ENCODE measurements at places on chromosomes 3 and 15.

DNA sequence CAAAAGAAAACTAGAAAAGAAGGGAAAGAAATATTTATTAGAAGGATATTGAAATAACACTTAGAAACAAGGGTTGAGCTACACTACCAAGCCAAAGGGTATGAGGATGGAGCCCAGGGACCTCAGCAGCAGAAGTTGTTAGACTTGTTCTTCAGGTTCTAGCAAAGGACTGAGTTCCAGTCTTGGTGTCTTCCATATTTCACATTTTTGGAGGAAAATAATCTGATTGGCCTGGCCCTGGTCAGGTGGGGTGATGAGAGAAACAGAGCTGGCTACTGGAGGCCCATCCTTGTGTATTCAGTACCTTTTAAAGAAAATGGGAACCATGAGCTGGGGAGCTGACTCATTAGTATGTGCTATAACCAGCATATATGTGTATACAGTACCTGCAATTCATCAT, 28.2 kb downstream of the PPP4R2 start:
- no peak for DNase-seq

GRCh38 chr15:80118956-80119355, 33.8 kb upstream of the FAH start:
- no peak for DNase-seq

- DNase-seq: no peak
These were observed 43.1 kb upstream of the ARL6 start for GRCh38 chr3:97721446-97721845.

DNA sequence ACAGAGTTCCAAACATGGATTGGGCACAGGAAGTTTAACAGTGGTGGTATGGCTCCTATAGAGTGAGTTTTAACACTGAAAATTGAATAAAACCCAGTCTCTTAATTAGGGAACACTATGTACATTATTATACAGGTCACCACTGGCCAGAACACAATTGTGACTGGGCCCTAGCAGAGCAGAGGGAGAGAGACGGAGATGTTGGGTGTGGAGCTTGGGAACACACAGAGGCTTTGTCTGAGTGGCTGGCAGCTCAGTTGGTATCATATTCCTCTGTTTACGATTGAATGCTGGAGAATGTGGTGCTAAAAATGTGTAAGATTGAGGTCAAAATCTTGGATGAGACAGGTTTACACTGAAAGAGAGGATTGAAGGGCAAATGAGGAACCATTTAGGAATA, 6.8 kb upstream of the MOBP start:
- peak; percentile 11 for DNase-seq

GRCh38 chr3:109806929-109807328, 469.6 kb upstream of the DPPA4 start:
- DNase-seq: no peak

DNA sequence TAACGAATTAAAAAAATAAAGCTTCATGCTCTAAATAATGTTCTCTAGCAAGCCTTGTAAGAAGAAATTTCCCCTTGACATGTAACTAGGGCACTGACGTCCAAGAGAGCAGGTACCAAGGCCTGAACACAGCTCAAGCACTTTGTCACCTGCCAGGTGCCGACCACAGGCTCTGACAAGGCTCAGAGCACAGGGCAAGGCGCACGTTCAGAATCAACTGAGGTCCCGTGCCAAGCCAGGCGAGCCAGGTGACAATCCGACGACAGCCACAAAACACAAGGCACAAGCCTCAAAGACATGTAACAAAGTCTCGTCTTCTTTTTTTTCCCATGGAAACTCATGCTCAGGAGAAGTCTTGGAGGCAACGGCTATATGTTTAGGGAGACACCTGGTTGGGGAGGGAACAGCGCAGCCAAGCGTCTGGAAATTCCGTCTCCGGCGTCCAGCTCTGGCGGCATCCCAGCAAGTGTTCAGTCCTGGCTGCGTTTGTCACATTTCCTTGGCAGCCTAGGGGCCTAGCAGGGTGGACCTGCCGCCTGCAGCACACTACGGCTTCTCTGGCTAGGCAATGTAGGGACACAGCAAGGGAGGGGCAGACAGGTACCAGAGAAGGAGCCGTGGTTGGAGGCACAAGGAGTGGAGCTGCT, 76.7 kb downstream of the ADAMTS17 start:
- no peak for DNase-seq

DNA sequence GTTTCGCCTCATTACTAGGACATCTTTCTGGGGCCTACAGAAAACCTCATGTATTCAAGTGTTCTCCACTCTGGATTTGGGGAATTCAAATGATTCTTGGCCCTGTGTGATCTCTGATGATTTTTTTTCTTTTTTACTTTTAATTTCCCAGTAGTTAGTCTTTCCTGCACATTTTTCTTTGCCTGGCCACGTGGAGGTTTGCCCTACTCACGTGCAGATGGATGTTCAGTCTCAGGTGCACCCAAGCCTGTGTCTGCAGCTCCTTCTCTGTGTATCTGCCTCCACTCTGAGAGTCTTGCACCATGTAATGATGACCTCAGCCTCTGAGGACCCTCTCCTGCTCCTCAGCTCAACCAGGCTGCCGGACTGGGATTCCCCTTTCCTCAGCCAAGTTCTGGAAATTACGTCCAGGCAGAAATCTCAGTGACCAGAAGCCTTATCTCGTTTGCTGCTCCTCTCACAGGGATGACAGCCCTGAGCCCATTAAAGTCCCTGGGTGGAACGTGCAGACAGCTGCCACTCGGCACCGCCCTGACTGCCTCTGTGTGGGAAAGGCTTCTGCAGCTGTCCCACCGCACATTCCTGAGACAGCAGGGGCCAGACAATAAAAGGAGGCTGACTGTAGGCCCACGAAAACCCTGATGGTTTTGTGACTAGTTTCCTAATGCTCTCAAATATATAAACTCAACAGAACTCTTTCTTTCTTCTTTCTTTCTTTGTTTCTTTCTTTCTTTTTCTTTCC, 31.4 kb upstream of the GABRB3 start:
- DNase-seq: no peak

DNA sequence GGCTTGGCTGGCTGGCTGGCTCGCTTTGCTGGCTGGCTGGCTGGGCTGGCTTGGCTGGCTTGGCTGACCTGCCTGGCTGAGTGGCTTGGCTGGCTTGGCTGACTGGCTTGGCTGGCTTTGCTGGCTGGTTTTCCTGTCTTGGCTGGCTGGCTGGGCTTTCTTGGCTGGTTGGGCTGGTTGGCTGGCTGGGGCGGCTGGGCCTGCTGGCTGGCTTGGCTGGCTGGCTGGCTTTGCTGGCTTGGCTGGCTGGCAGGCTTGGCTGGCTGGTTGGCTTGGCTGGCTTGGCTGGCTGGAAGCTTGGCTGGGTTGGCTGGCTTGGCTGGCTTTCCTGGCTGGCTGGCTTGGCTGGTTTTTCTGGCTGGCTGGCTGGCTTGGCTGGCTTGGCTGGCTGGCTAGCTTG, 435.6 kb downstream of the GOLGA6L6 start:
- no peak for DNase-seq

DNA sequence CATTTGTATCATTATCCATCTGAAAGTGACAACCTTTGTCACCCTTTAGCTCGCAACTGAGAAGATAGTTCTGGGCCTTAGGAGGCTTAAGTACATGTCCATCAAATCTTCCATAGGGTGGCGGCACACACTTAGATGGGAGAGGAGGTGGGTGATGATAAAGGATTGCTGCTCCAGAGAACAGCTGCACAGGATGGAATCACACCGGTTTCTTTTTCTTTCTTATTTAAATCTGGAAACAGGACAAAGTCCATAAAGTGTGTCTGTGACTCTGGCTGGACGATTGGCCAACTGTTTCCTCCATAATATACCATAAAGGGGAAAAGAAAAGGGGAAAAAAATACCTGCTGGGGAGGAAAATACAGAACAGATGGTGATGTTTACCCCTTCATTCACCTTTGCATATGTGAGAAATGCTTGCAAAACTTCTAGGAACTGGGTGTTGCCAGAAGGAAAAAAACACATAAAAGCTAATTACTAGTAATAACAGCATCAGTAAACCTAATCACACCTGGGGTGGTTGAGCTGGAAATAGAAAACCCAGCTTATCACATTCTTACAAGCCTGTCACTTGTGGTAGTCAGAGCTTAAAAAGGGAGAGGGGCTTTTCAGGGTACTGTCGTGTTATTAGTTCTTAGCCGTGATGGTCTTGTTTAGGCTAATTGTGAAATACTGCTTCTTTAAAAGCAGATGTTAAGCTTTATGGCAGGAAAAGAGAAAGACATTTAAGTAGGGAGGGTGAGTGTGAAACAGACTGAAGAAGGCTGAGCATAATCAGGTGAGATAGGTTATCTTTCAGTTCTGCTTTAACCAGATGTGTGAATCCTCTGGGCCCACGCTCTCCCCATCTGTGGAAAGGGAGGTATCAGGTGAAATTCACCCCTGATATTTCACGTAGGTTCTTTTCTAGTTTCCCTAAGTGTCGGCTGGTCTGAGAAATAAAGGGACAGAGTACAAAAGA, 16.7 kb downstream of the C2CD4A start:
- DNase-seq: no peak
